ENCODE measurements at places on chromosomes 4 and X.
A peak's percentile ranks its signal among the peaks of the same experiment; 100 is the strongest.

DNA sequence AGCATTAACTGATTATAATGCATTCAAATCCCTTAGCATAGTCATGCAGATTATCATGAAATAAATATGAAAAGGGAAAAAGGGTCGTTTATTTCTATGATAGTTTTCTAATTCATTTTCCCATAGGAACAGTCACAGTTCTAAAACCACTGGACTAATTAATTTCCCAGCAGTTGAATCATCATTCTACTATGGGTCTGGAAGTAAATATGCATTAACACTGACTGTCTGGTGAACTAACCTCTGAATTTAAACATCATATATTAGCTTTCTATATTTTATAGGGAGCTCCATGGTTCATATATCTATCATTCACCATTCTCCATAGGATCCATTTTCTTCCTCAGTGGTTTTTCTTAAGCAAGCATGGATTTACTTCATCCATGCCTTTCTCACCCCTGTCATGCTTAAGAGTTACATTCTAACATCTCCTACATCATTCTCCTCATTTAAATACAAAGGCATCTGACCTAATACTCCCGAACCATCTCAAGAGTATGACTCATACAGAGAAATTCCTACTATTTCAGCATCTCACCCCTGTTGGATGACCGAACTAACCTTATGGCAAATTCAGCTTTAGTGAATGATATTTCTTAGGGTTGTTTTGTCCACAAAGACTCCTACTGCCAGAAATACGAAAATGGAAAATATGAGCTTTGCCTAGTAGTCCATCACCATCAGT lies 198.7 kb upstream of the ADAMTS3 start:
- peak; percentile 10 for DNase-seq

DNA sequence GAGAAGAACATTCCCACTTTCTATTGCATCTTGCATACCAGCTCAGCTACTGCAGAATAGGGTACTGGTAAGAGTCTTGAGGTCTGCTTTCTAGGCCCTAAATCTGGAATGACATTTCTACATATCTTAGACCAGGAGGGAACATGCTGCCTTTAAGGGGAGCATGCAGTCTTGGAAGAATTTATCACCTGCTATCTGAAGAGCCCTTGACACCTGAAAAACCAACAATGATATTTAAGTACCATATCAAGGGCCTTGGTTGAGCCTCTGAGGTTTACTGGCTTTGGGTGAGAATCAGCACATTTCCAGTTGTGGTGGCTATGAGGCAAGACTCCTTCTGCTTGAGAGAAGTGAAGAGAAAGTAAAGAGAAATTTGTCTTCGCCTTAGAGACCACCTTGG lies 436.8 kb upstream of the SPANXN1 start:
- DNase-seq: no peak

DNA sequence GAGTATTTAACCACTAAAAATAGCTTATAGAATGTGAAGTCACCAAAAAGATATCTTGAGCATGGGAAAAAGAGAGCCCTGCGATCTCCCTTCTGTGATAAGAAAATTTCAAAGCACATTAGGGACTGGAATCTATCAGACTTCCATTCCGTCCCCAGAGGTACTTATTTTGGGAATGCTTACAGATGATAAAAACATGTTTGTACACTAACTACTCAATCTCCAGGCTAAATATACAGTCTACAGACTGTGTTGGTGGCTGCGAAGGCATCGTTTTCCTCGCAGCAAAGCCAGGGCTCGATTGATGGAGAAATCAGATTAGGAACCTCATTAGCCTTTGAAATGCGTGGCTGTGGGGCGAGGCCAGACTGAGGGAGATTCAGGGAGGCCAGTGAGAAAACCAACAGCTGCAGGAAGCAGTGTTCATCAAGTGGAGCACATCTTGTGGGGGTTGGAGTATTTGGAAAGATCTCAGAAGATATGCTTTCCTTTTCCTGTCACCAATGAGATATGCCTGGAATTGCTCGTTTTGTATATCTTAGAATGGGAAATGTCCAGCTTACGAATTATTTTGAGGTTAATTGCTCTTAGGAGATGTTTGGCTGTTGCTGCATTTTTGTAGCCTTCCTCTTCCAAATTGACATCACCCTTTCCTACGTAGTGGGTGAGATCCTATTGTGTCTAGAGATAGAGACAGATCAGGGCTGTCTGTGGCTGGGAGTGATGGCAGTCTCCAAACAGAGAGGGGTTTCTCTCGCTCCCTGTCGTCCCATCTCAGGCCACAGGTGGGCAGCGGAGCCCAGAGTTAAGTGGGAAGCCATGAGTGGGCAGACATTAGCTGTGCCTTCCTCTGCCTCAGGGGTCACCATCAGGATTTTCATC lies 224.9 kb upstream of the FAT1 start:
- peak; percentile 66 for DNase-seq

DNA sequence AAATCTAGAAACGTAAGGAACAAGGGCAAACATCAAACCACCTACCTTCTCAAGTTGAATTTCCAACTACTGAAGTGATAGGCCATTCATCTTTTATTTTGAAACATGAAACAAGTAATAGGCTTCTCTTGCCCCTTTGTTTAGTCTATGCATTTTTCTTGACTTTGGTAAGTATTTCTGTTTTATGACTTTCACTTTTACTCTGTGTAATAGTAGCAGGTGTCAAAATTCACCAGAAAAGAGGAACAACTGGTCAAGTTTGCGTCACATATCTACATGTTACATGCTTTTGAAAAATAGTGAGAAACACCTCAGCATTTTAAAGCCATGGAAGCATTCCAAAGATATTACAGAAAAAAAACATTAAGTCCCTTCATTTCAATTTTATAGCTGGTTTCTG lies 157.1 kb upstream of the FTHL17 start:
- DNase-seq: peak; percentile 59

DNA sequence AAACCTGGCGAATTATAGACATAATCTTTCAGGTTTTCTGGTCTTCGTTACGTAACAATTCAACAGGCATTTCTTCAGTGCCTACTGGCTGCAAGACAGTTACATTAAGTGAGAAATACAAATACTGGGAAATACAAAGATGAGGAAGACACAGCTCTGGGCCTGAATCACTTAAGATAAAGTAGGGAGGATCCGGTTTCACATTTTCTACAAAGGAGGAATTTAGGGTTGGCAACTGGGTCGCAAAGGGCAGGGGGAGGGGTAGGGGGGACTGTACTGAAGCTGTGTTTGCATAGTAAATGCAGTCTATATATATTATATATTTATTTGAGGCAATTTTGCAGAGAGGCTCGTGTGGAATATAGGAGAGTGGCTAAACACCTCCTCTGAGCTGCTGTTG lies 107.4 kb downstream of the MAML3 start:
- DNase-seq: no peak

GRCh38 chr4:74203467-74203866 lies 45.5 kb downstream of the MTHFD2L start:
- no peak for DNase-seq

DNA sequence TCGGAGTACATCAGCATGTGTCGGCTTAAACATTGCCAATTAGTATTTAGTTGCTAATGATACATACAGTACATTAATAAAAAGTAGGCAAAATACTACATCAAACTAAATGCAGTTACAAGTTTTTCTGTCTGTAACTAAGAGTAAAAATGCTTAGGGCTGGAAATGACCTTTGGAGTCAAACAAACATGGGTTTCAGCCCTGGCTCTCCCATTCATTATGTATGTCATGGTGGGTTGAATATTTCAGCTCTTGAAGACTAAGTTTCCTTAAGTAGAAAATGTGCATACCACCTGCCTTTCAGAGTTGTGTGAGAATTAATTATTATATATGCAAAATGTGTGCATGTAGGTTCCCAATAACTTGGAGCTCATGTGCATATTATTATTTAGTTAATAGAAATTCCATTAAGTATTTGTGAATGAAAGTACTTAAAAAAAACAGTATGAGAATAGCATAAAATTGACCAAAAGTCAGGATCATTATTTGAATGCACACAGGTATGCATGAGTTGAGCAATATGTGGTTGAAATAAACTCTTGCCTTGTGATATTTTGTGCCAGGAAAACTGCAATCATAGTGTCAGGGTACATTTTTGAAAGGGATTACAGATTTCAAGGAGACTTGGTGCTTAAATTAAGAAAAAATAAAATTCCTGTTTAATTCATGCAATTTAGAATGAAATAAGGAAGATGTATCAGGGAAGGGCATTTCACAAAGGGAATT lies 2048.7 kb downstream of the PCDH7 start:
- no peak for DNase-seq

DNA sequence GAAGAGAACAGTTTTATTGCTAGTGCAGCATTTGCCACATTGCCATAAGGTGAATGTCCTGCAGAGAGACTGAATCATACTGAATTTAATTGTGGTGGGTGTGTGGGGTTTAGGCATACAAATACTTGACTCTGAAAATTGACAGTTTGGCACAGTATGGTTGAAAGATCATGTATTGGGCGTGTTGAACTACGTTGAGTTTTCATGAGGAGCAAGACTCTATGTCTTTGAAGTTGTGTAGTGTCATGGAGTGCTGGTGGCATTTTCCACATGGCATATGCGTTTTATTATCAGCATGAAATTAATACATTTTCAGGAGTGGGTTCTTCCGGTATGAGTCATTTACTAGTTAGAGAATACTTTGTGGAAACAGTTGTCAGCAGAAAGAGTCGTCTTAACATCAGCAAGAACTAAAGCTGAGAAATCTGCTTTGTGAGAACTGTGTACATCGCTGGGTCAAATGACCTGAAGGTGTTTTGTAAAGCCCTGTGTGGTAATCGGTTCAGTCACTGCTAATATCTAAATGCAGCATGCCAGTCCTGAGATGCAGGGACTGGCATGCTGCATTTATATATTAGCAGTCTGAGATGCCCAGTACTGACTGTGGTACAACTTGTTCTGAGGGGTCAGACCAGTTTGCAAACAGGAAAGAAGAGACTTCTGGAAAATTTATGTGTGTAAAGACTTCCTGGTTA lies 50.3 kb downstream of the ARHGAP10 start:
- peak; percentile 42 for DNase-seq

- peak; percentile 95 for DNase-seq
Measured at GRCh38 chr4:151325111-151325948, at the start of gene SH3D19. Gene SH3D19 (minus strand): TSS chr4:151325605. CDS start chr4:151325352, 253 bp downstream.

GRCh38 chr4:139767585-139767984 lies 102.0 kb downstream of the MGST2 start:
- no peak for DNase-seq

DNA sequence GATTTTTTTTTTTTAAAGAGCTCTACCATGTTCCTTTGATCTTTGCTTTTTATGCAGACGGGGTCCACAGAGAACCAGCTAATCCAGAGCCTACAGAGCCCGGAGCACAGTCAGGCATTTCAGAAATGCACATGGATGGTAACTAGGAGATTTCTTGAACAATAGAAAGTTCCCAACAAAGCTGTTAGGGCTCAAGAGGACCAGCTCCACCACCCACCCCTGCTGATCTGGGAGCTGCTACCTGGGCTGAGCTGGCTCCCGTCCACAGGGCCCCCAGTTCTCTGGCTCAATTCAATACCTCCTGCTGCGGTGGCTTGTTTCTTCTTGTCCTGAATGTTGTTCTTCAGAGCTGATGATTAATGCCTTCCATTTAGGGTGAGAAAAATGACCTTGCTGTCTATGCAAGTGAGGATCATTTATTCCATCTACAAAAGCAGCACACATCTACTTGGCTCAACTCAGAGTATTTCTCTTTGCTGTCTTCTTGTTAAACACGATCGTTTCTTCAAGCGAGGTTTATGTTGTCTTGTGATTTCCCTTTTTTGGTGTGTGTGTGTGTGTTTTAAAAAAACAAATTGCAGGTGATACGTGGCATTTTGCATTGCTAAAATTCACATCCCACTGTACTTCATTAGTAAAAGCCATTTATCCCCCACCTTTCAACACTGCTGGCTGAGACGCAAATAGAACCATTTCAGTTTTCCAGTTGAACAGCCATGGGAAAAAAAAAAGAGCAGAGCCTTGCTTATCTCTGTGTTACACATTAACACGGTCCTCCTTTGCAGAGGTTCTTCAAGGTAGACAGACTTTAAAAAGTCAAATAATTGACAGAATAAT lies 31.3 kb downstream of the IGFBP7 start:
- DNase-seq: no peak

GRCh38 chrX:137387646-137388045 lies 178.3 kb upstream of the ZIC3 start:
- DNase-seq: no peak

DNA sequence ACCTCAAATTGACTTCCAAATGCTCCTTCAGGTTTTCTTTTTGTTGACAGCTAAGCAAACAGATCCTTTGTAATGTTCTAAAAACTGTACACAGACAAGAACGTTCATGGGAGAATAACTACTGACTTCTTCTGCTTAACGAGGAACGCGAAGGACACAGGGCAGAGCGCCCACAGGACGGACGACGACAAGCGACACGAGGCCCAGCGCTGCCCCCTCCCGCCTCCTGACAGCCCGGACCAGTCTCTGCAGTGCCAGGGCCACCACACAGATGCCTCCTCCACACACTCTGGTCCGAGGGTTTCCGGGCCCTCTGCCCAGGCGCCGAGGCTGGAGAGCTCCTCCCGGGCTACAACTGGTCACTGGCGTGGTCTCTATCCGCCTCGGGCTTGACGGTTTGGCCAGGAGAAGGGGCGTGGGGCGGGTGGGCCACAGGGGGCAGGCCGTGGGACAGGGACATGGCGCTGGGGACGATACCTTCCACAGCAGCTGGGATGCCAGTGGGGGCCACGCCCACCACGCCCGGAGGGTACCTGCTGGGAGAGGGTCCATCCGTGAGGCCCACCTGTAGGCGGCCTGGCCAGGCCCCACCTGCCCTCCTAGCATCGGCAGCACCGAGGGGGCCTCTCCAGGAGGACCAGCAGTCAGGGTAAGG lies 36.9 kb downstream of the CTBP1 start:
- DNase-seq: no peak

DNA sequence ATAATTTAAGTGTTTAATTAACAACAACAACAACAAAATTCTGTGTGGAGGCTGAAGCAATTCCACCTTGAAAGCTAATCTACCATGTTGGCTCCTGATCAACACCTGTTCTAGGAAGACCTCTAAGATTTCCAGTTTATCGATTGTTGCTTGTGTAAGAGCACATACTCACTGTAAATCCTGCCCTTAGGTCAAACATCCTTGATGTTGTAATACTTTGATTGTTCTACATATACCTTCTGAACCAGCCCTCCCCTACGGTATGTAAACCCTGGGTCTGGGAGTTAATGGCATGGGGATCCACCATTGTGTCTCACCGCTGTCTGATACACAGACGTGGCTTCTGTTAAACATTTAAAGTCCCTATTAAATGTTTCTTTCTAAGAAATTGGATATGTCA lies 73.2 kb downstream of the RASL11B start:
- DNase-seq: no peak

- DNase-seq: no peak
Measured at GRCh38 chr4:121227341-121227792, 63.2 kb upstream of the TNIP3 start.

- no peak for DNase-seq
Measured at GRCh38 chr4:81930506-81931238, 443.1 kb downstream of the HNRNPD start.

DNA sequence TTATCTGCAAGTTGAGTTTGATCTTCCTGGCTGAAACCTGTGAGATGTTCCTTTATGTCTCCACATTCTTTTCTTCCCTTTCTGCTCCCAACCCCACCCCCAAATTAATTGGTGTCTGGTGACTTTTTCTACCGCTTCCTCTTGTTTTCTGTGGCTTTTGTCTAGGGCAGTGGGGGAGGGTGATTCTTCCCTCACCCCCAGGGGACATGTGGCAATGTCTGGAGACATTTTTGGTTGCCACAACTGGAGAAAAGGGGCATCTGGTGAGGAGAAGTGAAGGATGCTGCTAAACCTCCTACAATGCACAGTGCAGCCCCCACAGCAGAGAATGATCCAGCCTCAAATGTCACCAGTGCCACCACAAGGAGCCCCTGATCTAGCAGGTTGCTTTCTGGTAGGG lies 152.9 kb downstream of the NHS start:
- no peak for DNase-seq
